ENCODE measurements at places on chromosomes 7 and 10. TPM values are rescaled to one million over a fixed set of nuclear protein-coding genes. Genes with fewer than 3 reads are reported as not detected.

- DNase-seq = no peak
Observed at GRCh38 chr10:26650406-26650805, 47.1 kb upstream of the PDSS1 start.

The CNPY4 gene
- 24.2 TPM for total RNA-seq

- no peak for DNase-seq
Observed at GRCh38 chr10:52870562-52870961, 98.0 kb upstream of the MBL2 start.

The CFAP46 gene
- 0.29 TPM for total RNA-seq

The HGF gene
- total RNA-seq = 41.3 TPM

The PRR15 gene
- 1.1 TPM for total RNA-seq

- DNase-seq = no peak
Observed at GRCh38 chr7:117176206-117176605, 146.7 kb downstream of the WNT2 start.

All from osteoblast (primary cell).